Temporal lobe (tissue), 4 donors: ENCODE measurements at places on chromosomes 16 and 17. TPM values are rescaled to one million over a fixed set of nuclear protein-coding genes. Genes with fewer than 3 reads are reported as not detected.

RNF222 gene
- not detected for total RNA-seq

RNF157 gene
- 23.1 TPM for total RNA-seq

NRN1L gene
- total RNA-seq, result not detected

KCNJ12 gene
- 0.74 TPM for total RNA-seq

PPP1R27 gene
- total RNA-seq, result not detected

ITGB3 gene
- total RNA-seq, result 0.98 TPM

SEPTIN1 gene
- 0.74 TPM for total RNA-seq

CES5A gene
- total RNA-seq, result not detected

RRAD gene
- 1.5 TPM for total RNA-seq

MRM1 gene
- total RNA-seq, result 3.7 TPM

LGALS9B gene
- not detected for total RNA-seq

SLC5A11 gene
- not detected for total RNA-seq

JUP gene
- total RNA-seq, result 46.7 TPM

HEATR9 gene
- total RNA-seq, result not detected

EPN2 gene
- total RNA-seq, result 44.7 TPM

AXIN2 gene
- 33.9 TPM for total RNA-seq

NEUROD2 gene
- 74.5 TPM for total RNA-seq

GDPD3 gene
- 1.7 TPM for total RNA-seq
